ENCODE measurements at places on chromosomes 6 and 20. TPM values are rescaled to one million over a fixed set of nuclear protein-coding genes. Genes with fewer than 3 reads are reported as not detected.

The BLOC1S5 gene
- total RNA-seq = 5.7 TPM

The SEMG1 gene
- total RNA-seq = not detected

The HLA-G gene
- not detected for total RNA-seq

The IDH3B gene
- total RNA-seq = 126 TPM

The MOG gene
- total RNA-seq = not detected

The SLPI gene
- 9.3 TPM for total RNA-seq

The MCUR1 gene
- total RNA-seq = 15.5 TPM

The RHAG gene
- total RNA-seq = 0.07 TPM

Data from A549 treated with CORT108297 at 1 μM for 4 hours (cell line).